ENCODE measurements at places on chromosomes 6 and 20.

DNA sequence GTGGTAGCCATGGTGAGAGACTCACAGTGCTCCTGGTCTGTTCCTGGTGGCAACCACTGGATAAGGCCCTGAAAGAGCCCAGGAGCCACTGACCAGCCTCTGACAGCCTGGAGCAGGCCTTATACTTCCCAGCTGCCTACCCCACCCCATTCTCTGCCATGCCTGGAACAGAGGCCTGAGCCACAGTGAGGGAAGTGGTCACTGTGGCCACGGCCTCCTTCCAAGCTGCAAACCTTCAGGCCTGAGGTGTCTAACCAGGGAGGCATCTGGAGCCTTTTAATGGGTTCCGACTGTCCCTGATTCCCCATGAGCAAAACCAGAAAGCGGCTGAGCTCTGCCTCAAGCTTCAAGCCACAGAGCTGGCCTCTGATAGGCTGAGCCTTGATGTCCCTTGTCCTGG is 113.0 kb upstream of the SIRPA start:
- DNase-seq: no peak

- DNase-seq: no peak
Measured at GRCh38 chr6:140174524-140174923, 800.1 kb upstream of the CITED2 start.

GRCh38 chr20:23264545-23264944 is 86.0 kb upstream of the NXT1 start:
- no peak for DNase-seq

DNA sequence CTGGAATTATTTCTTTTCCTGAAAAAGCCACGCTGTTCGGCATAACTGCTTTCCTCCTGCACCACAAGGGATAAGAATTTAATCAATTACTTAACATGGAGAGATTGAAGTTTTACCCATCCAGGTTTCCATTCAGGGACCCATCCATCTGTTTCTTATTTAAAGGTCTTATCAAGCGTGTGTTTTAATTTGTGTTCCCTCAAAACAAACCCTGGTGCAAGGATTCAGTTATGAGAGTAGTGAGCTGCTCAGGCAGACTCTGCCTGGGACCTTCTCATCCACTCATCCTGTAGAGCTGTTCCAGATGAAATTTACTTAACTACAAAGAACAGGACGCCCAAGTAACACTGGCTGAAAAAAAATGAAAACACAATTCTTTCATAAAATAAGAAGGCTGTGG is 97.8 kb downstream of the BANF2 start:
- no peak for DNase-seq

DNA sequence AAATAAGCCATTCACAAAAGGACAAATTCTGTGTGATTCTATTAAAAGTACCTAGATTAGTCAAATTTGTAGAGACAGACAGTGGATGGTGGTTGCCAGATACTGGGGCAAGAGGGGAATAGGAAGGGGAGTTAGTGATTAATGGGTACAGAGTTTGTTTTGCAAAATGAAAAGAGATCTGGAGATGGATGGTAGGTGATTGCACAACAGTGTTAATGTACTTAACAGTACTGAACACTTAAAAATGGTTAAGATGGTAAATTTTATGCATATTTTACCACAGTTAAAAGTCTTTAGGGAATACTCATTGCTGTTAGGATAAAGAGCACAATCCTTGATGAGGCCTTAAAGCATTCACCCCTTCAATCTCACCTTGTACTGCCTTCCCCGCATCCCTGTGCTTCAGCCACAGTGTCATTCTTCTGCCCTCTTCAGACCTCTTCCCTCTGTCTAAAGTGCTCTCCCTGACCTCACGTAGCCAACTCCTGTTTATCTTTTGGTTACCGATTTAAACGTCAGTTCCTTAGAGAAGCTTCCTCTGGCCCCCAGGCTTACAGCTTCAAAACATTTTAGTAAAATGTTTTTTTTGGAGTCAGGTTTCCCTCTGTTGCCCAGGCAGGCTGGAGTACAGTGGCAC is 11.8 kb downstream of the PSMF1 start:
- no peak for DNase-seq

GRCh38 chr20:57220337-57221145 is 45.9 kb downstream of the BMP7 start:
- no peak for DNase-seq

- no peak for DNase-seq
Measured at GRCh38 chr6:119620846-119621555, 271.4 kb upstream of the MAN1A1 start.

GRCh38 chr6:28632326-28632851 is 106.7 kb downstream of the GPX5 start:
- no peak for DNase-seq

- DNase-seq: no peak
Measured at GRCh38 chr6:135627092-135627715, 129.7 kb upstream of the AHI1 start.

- DNase-seq: peak; percentile 77
Measured at GRCh38 chr20:61735503-61735785, 330.2 kb downstream of the TAF4 start.

DNA sequence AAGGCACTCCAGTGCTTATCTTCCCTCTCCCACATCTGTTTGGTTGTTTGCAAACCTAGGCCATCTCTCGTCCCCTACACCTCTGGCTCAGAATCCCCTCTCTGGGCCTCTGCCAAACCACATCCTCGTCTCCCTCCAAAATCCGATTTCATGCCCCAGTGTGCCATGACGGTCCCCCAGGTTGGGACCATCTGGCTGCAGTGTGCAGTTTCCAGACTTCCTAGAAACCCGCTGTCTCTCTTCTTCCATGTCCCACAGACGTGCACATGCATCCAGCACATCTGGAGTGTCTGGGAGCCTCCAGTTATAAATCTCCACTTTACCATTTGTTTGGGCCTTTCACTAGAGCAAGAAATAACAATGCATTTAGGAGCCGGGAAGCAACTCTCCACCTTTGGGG is 316.2 kb downstream of the KIF16B start:
- DNase-seq: no peak

DNA sequence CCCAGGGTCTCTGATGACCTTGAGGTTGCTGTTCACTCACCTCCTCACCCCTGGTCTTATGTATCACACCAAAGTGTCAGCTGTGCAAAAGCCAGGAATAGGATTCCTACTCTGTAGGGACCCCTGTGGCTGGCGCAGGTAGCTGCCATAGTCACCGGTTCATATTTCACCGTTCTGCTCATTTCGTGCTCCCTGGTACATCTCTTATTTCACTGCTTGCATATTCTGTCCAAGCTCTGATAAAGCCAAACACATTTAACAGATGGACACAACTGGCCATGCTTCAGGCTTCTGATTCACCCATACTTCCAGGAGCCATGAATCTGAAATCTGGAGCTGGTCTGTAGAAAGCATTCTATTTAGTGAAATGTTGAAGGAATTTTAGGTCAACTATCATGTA is 20.5 kb downstream of the SLC22A3 start:
- no peak for DNase-seq

DNA sequence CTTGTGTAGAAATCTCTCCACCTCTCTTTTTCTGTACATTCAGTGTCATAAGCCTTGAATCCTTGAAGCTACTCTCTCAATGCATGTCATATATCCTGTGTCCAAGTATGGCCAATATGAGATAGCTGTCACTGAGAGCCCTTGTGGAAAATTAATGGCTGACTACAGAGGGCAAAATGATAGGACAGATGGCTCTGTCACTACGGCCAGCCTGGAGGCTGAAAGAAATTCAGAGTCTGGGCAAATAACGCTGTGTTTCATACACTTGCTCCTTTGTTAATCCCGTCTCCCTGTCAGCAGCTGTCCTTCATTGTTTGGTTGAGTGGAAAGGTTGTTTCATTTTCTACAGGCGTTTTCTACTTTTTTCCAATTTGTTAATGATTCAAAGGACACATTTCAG is 70.4 kb upstream of the VGLL2 start:
- no peak for DNase-seq

DNA sequence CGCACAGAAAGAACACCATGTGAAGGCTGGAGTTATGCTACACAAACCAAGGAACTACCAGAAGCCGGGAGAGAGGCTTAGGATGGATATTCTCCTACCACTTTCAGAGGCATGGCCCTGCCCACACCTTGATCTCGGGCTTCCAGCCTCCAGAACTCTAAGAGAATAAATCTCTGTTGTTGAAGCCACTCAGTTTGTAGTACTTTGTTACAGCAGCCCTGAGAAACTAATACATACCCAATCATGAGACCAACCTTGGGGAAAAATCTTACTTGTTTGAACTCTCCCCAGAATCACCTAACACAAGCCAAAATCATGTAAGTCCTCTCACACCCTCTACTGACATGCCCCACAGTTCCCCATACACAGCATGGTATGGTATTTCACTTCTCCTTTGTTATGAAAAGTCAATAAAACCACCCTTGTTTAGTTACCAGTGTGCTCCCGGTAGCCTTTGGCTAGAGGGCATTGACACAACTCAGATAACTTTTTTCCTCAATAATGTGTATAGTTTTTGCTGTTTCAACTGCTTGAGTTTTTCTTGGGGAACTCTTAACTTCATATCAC is 40.7 kb upstream of the SLC2A12 start:
- no peak for DNase-seq

DNA sequence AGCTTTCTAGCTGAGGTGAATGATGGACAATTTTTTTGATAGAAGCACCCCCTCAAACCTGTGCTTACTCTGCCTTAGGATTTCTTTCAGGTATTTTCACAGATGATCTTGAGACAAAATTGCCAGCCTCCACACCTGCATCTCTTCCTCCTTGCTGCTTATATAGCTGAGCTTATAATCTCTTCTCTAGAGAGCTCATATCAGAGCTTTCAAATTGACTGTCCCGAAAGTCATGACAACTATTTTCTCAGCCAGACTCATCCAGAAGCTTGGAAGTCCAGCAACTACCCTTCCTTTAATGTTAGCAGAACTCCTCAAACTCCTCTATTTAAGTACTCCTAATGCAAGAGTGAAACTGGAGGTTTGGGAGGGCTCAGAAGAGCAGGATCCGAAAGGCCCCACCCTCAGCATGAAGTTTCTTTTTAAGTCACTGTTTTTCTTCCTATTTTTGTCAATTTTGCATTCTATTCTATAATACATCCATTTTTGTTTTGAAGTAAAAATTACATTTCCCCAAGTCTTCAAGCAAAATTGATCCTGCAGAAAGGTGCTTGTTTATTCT is 12.7 kb downstream of the CGA start:
- DNase-seq: no peak

GRCh38 chr6:162999575-163000285 is 272.0 kb downstream of the PACRG start:
- DNase-seq: no peak

DNA sequence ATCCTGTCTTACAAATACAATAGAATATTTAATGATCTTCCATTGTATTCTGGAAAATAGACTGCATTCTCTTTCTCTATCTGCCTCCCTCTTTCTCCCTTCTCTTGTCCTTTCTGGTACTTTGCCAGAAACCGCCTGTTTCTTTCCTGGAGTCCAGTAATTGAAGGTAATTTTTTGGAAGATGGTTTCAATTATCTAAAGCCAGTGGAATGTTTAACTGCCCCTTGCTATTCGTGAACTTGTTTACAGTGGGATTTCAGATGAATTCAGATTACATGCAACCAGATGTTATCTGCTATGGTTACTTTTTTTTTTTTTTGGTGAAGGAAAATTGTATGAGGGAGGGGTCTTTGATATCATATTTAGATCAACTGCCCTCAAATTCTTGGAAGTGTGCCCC is 655.5 kb upstream of the FLRT3 start:
- no peak for DNase-seq

- no peak for DNase-seq
Measured at GRCh38 chr20:37265152-37265551, 3.5 kb upstream of the GHRH start.

- peak; percentile 57 for DNase-seq
Measured at GRCh38 chr20:58695895-58696375, 3.3 kb downstream of the NPEPL1 start.

- DNase-seq: peak; percentile 15
Measured at GRCh38 chr6:39357998-39358686, 35.6 kb upstream of the KCNK16 start.

- no peak for DNase-seq
Measured at GRCh38 chr6:111038534-111039252, 48.6 kb upstream of the SLC16A10 start.

DNA sequence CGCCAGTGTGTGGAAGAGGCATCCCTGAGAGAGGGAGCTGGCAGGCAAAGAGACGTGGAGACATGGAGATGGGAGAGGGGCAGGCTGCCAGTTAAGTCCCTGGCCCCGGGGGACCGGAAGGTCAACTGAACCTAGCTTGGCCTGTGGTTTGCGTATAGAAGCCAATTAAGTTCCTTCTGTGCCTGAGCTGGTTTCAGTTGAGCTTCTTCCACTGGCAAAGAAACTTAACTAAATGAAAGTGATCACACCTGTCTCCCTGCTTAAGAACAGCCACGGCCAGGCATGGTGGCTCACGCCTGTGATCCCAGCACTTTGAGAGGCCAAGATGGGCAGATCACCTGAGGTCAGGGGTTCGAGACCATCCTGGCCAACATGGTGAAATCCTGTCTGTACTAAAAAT is 26.7 kb upstream of the NNAT start:
- no peak for DNase-seq

GRCh38 chr6:170371080-170371479 is 64.5 kb downstream of the FAM120B start:
- DNase-seq: no peak

GRCh38 chr6:43796903-43797890 is 27.2 kb downstream of the VEGFA start:
- DNase-seq: no peak

- DNase-seq: no peak
Measured at GRCh38 chr6:8943073-8943472, 507.7 kb upstream of the SLC35B3 start.

DNA sequence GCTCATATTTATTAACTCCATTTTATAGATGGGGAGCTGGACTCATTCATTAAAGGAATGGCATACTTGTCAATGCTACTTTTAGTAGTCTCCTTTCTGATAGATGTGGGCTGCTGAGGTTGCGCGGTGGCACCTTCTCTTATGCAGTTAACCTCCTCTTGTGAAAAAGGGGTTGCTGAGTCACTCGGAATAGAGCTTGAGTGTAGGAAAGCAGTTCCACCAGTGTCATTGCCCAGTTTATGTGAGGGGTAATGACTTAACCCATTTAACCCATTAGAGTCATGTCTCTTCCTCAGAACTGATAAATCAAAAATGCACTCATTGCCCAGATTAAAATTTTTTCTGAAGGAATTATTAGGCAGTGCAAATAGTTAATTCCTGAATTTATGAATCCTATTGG is 6.3 kb downstream of the MAPK14 start:
- no peak for DNase-seq

Data from chondrocyte (in vitro differentiated cells).